ENCODE measurements at places on chromosomes 16 and 17. TPM values are rescaled to one million over a fixed set of nuclear protein-coding genes. Genes with fewer than 3 reads are reported as not detected.

Gene ABCC6
- not detected for total RNA-seq

Gene ANKRD40CL
- total RNA-seq: not detected

GRCh38 chr16:21167929-21168602 lies 9.6 kb downstream of the LDAF1 start:
- DNase-seq: no peak

DNA sequence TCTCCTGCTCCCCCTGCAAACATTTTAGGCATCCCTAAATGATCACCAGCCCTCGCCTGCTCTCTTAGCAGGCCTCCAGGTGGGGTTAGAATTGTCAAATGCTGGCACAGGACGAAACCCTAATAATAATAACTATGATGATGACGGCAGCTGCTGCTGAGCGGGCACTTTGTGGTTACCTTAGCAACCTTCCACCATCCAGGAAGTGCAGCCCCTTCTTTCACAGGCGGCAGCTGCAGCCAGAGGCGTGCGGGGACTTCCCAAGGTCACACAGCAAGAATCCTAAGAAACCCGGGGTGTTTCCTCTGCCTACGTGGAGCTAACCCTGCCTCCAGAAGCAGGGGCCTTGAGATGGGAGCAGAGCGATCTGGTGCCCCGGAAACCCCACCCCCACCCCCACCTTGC lies 22.4 kb upstream of the EIF1 start:
- DNase-seq: no peak

DNA sequence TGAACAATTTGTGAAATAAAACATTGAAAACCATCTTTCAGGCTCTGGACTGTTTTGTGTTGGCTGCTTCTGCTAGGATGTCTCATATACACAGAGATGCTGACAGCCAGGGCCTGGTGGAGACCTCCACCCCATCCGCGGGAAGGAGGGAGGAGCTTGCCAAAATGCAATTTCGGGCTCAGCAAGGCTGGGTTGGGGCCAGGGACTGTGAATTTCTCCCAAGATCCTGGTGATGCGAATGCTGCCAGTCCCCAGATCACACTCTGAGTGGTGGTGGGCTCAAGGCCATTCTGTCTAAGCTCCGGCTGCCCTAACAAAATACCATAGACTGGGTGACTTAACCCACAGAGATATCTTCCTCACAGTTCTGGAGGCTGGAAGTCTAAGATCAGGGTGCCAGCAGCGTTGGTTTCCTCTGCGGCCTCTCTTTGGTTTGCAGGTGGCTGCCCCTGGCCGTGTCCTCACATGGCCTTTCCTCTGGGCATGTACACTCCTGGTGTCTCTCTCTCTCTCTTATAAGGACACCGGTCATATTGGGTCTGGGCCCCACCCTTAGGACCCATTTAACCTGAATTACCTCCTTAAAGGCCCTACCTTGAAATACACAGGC lies 89.8 kb downstream of the CRISPLD2 start:
- DNase-seq: no peak

GRCh38 chr17:68600067-68600930 lies 868 bp downstream of the FAM20A start:
- no peak for DNase-seq

DNA sequence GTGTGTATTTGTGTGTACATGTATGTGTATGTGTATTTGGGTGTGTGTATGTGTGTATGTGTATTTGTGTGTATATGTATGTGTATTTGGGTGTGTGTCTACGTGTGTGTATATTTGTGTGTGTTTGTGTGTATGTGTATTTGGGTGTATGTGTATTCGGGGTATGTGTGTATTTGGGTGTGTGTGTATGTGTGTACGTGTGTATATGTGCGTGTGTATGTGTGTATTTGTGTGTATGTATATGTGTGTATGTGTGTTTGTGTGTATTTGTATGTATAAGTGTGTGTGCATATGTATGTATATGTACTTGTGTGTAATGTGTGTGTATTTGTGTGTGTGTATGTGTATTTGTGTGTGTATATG lies 62.0 kb downstream of the HAPSTR1 start:
- DNase-seq: no peak

Gene WNT9B
- total RNA-seq: 0.26 TPM

DNA sequence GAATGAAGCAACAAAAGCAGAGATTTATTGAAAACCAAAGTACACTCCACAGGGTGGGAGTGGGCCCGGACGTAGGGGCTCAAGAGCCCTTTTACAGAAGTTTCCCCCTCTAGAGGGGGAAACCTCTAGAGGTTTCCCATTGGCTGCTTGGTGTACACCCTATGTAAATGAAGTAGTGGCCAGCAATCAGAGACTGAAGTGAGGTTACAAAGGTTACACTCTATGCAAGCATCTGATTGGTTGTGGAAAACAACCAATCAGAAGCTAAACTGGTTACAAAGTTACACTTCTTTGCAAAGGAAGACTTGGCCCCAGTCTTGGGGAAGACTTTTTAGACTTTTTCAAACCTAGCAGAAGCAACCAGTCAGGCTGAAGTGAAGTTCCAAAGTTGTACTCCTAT lies 27.1 kb downstream of the CRAMP1 start:
- DNase-seq: no peak

GRCh38 chr17:9533441-9533840 lies 42.2 kb downstream of the STX8 start:
- no peak for DNase-seq

Measured in esophagus squamous epithelium (tissue), 5 donors.